ENCODE measurements at places on chromosomes 2 and 18.

GRCh38 chr2:68747900-68748299, 13.3 kb downstream of the ARHGAP25 start:
- no peak for DNase-seq

GRCh38 chr2:53859206-53860181, at the start of gene GPR75:
TSS of gene GPR75 (minus strand) at chr2:53859967. CDS start at chr2:53854756, 5,211 bp downstream.
- no peak for DNase-seq

GRCh38 chr2:233813236-233814055, 35.3 kb downstream of the MROH2A start:
- DNase-seq: no peak

GRCh38 chr2:182298456-182298855, 128.4 kb downstream of the PDE1A start:
- DNase-seq: no peak

DNA sequence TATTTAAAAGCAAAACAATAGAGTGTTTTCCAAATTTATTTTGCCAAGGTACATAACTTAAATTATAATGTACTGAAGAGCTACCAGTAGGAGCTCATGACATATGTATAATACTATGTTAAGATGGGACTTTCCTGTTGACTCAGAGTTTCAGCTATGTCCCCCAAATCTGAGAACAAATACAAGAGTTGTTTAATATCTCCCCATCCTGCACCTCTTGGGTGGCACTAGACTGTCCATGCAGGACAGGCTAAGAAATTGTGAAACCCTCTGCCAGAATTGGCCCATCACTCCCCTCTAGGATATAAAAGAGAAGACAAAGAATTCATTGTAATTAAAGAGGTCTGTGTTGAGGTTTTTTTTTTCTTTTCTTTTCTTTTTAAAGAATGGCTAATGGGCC, 21.7 kb upstream of the CTAGE1 start:
- DNase-seq: no peak

DNA sequence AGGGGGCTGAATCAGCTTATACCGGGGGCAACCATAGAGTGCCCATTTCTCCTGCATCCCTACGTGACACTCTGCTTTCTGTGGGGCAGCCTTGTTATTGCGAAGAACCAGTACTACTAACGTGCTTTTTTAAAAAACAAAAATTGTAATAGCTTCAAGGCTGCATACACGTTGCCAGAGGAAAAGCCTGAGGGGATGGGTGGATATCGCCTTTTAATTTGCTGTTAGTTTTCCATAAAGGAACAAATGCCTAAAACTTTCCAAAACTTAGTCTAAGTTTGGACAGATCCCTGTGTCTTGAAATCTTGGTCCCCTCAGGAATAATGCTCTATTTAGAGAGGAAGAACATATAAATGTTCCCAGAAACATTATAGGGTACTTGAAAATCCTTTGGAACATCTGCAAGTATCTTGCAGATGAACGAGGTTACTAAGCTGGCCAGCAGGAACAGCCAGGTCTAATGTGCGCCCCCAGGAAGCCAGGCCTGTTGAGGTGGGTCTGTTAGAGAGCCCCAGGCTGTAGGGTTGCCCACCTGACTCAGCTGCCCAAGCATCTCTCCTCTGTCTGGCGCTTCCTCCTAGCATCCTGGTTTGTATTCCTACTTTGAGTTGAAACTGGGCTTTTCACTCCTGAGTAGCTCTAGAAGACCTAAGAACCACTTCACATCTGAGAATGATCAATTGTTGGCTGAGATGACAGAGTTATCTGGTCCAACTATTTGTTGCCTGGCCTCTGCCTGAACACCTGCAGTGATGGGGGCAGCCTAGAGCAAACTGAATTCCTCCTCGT, 96.9 kb downstream of the TGOLN2 start:
- DNase-seq: no peak

DNA sequence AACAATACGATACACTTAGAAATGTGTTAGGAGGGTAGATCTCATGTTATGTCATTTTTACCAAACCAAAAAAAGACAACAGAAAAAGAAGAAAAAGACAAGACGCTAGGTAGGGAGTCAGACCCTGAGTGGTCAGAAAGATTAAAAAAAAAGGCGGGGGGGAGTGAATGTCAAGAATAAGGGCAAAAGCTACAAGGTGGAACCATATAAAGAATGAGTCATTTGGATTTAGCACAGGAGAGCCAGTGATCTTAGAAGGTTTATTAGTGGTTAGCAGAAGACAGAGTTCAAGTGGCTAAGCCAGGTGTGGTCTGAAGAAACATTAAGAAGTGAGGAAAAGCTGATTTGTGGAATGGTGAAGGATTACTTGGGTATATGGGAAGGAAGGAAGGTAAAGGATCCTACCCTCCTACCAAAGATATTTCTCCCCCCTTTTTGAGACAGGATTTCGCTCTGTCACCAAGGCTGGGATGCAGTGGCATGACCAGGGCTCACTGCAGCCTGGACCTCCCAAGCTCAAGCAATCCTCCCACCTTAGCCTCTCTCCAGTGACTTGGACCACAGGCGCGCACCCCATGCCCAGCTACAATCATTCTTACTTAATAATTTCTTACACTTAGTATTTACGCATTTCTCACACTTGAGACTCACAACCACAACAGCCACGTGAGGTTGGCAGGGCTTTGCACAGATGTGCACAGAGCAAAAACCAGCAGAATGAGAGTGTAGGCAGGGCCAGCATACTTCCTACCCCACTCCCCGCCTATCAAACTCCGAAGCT, 2.6 kb downstream of the DSC2 start:
- no peak for DNase-seq

DNA sequence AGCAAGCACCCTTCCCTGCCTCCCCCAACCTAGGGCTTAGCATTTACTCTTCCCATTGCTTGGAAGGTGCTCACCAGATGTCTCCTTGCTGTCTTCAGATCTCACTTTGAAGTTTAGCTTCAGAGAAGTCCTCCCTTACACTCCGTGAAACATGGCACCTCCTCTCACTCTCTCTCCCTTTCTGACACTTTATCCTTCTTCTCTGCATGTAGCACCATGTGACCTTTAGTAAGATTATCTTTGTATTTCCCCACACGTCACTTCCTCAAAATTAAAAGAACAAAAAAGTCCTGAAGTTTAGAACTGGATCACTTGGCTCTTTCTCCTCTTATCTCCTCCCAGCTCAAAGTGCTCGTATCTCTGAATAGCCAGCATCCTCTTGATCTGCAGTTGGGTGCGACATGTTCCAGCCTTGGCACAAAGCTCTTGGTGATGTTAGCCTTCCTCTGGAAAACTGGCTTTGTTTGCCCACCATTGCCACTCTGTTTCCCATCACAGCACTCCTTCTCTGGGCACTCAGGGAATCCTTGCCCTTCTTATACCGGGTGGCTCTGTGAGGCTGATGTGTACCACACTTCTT, 40.6 kb upstream of the EPAS1 start:
- DNase-seq: no peak

GRCh38 chr18:39318008-39318407, 1752.4 kb upstream of the CELF4 start:
- DNase-seq: no peak

- DNase-seq: no peak
These were observed 93.8 kb upstream of the MBOAT2 start for GRCh38 chr2:9097239-9097638.

DNA sequence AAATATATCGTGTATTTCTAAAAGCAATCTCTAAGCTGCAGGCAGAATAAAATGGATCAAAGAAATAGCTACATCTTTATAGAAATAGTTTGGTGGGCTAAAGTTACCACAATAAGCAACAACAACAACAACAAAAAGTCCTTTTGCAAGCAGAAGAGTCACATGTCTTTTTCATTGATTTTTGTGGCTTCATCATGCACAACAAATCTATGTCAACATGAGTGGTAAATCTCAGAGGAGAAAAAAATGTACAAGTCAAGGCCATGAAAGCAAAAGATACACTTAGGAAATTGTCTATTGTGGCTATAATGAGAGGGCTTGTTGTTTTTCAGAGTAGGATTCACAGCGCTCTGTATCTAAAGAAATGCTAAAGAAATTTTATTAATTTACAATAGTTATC, 269.7 kb downstream of the GRB14 start:
- DNase-seq: no peak

- DNase-seq: no peak
These were observed 5.3 kb upstream of the KCTD18 start for GRCh38 chr2:200515155-200515554.

- DNase-seq: no peak
These were observed 107.2 kb downstream of the RNF152 start for GRCh38 chr18:61785588-61785987.

- DNase-seq: no peak
These were observed 8.9 kb upstream of the AFF3 start for GRCh38 chr2:100151310-100151709.

DNA sequence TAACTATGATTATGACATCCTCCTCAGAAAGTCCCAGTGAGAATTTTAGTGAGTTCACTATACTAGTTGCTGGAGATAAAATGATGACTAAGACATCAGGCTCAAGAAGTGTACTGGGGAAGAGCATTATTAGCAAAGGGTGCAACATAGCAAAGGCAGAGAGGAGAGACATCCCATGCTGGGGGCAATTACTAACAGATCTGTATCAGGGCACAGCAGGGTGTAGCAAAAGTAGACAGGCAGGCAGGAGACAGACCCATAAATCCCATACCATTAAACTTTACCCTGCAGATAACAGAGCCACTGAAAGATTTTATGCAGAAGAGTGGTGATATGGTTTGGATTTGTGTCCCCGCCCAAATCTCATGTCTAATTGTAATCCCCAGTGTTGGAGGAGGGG, 161.7 kb downstream of the SP3 start:
- no peak for DNase-seq

DNA sequence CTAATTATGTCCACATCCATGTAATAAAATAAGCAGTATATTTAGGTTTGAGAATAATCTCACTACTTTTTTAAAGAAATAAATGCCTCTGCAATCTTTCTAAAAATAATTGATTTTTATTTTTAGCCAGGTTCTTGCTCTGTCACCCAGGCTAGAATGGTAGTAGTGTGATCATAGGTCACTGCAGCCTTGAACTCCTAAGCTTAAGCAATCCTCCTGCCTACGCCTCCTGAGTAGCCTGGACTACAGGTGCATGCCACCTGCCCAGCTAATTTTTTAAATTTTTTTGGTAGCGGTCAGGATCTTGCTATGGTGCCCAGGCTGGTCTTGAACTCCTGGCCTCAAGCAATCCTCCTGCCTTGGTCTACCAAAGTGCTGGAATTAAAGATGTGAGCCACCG, 133.3 kb downstream of the CAMKMT start:
- no peak for DNase-seq

- no peak for DNase-seq
These were observed 3.6 kb downstream of the BIRC6 start for GRCh38 chr2:32360416-32360815.

DNA sequence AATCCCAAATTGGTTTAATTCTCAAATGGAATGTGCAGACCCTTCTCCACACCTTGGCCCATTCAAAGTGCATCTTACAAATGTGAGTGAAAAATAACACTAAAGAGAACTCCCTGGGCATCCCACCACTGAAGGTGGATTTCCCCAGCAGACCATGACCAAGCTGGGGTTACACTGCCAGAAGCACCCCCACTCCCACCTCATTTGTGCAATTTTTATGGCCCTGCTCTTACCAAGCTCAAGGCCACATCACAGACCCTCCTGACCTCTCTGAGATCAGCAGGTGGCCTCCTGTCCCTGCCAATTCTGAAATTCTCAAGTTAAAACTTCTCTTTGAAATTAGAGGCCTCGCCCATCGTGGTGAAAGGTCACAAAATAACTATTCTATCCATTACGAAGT, 21.6 kb downstream of the SIGLEC15 start:
- DNase-seq: no peak

GRCh38 chr2:190529486-190530247, 4.9 kb downstream of the NEMP2 start:
- DNase-seq: no peak

GRCh38 chr18:72107647-72108383, 436.3 kb downstream of the CBLN2 start:
- DNase-seq: no peak

DNA sequence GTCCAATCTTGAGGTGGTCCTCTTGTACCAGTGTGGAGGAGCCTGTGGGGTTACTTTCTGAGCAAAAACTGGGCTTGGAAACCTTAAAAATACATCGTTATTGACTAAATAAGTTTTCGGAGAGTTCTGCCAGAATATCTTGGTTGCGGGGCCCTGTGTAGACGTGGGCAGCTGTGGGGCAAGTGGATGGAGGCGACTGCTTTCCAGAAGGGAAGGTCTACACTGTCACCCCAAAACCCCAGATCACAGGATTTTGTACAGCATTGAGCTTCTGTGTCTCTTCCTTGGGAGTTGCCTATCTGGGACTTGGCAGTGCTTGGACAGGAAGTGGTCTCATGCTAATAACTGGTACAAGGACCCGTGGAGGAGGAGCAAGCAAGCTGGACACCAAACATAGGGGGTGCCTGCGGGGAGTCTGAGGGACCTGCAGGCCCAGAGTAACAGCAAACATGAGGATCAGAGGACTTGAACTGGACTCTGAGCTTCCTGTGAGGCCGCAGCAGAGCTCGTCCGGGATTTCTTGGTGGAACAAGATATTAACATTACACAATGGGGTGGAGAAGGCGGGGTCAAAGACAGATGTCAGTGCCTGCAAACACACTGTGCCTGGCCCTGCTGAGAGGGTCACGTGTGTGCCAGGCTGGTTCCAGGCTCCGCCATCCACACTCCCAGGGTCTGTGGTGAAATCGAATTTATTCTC, 48.0 kb upstream of the CTLA4 start:
- no peak for DNase-seq

GRCh38 chr2:127658146-127658545, 12.2 kb downstream of the GPR17 start:
- DNase-seq: no peak

DNA sequence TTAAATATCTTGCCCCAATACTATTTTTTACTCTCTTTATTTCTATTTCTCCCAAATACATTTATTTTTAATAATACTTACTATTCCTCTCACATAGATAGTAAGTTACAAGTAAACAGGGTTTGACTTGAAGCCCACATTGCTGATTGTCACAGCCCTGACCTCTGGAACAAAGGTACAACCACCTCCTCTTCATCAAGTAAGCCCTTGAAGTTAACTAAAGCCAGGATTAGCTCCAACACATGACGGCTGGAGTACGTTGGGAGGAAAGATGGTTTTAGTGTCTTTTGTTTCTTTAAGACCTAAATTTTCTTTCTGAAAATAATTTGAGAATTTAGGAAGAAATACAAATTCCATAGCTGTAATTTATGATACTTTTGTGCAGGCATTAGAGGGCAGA, 949 bp downstream of the MYOM1 start:
- no peak for DNase-seq

- no peak for DNase-seq
These were observed 3.6 kb downstream of the ZAP70 start for GRCh38 chr2:97716695-97717612.

DNA sequence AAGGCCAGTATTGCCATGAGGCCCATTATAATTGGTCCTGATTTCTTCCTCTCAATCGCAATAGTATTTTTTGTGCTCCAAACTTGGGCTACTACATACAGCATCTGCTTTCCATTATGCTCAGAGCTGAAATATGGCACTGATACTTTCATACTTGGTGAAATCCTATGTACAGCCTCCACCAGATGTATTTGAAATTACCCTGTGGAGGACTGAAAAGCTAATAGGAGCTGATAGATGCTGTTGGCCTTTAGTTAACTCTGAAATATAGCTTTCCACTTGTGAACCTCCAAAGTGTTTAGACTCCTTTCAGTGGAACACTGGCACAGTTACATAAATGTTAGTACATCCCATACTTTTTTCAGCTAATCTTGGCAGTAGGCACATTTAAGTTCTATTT, 205.7 kb downstream of the NEDD4L start:
- DNase-seq: no peak

GRCh38 chr18:70195852-70196434, 9.5 kb downstream of the RTTN start:
- no peak for DNase-seq

Data from stimulated activated CD4-positive, alpha-beta T cell treated with anti-CD3 and anti-CD28 coated beads, Interleukin-12 subunit alpha, Interleukin-12 subunit beta, amount 100 ng/mL, for 24 hours (primary cell).